ENCODE measurements at places on chromosomes 13 and 19.

DNA sequence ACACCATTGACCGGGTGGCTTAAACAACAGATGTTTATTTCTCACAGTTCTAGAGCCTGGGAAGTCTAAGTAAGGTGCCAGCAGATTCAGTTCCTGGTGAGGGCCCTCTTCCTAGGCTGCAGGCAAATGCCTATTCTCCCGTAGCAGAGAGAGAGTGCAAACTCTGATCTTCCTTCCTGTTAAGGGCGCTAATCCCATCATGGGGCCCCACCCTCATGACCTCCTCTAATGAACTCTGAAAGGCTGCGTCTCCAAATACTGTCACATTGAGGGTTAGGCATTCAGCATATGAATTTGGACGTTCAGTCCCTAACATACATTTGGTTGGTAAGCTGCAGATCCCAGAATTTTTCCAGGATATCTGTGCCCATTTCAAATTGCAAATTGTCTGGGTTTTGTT, 128.8 kb downstream of the GGACT start:
- DNase-seq: no peak

DNA sequence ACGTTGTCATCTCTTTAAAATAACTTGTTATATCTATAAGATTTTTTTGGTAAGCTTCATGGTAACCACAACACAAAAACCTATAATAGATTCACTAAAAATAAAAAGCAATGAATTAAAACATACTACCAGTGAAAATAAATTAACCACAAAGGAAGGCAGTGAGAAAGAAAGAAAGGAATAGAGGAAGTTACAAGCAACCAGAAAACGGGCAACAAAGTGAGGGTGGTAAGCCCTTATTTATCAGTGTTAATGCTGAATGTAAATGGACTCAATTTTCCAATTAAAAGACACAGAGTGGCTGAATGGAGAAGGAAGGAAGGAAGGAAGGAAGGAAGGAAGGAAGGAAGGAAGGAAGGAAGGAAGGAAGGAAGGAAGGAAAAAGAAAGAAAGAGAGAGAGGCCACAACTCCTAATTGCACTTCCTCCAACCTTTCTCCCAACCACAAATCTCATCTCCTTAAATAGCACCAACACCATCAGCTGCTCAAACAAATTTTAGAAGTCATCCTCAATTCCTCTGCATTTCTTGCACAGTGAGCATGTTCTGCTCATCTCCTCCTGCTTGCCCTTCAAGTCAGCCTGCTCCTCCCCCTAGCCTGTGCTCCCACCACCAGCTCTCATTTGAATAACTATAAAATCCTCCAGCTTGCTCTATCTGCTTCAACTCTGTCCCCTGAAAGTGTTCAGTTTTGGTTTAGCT, 48.6 kb downstream of the CCNA1 start:
- DNase-seq: no peak

GRCh38 chr19:10828981-10829821, 6.8 kb downstream of the TMED1 start:
- no peak for DNase-seq

DNA sequence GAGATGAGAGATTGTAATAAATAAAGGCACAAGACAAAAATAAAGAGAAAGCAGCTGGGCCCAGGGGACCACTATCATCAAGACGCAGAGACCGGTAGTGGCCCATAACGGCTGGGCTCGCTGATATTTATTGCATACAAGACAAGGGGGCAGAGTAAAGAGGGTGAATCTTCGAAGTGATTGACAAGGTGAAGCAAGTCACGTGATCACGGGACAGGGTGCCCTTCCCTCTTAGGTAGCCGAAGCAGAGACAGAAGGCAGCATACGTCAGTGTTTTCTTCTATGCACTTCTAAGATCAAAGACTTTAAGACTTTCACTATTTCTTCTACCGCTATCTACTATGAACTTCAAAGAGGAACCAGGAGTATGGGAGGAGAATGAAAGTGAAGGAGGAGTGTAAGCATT, 4.6 kb upstream of the PRKCG start:
- DNase-seq: no peak

DNA sequence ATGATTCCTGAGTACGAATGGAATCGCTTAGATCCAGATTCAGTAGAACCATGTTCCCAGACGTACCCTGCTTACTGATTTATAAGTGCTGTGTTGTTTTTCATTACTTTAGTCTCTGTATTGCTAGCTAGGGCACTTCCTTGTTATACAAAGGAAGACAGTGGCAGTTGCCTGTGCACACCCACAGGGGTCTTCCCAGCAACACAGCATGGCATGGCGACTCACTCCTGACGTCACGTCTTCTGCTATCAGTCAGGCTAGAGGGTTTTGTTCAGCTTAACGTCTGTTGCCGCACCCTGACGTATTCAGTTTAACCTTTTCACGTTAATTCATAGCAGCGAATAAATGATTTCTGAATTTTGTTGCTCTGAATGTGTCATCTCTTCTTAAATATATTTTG, 295.1 kb downstream of the MYO16 start:
- DNase-seq: no peak

- no peak for DNase-seq
Observed at GRCh38 chr19:53549340-53549739, 11.4 kb downstream of the ZNF331 start.

GRCh38 chr19:49997709-49998108, 27.5 kb downstream of the VRK3 start:
- peak; percentile 37 for DNase-seq

GRCh38 chr13:92365904-92366303, 860.7 kb upstream of the GPC6 start:
- DNase-seq: no peak

DNA sequence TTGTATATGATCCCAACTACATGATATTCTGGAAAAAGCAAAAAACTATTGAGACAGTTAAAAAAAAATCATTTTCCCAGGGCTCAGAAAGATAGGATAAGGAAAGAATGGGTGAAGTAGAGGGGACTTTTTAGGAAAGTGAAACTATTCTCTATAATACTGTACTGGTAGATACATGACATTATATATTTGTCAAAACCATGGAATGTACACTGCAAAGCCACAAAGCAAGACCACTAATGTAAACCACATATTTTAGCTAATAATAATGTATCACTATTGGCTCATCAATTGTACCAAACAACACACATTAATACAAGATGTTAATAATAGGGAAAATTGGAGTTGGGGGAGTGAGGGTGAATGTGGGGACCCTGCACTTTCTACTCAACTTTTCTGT, 182.6 kb downstream of the EFNB2 start:
- no peak for DNase-seq

DNA sequence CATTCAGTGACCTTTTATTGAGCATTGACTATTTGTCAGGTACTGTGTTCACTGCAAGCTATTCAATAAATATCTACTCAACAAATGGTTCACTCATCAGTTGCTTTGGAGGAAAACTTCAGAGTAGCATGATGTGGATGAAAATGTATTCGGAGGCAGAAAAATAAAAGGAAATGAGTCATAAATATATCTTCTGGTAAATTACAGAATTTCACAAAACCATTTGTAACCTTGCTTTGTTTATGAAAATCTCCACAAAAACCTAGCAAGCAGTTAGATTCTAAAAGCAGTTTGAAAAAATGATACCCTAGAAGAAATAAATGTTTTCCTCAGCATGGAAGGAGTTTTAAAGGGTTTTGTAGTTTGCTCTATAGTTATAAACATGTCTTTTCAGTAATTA, 399.6 kb downstream of the LMO7 start:
- no peak for DNase-seq

GRCh38 chr13:64884976-64885375, 2345.2 kb downstream of the PCDH9 start:
- DNase-seq: no peak

DNA sequence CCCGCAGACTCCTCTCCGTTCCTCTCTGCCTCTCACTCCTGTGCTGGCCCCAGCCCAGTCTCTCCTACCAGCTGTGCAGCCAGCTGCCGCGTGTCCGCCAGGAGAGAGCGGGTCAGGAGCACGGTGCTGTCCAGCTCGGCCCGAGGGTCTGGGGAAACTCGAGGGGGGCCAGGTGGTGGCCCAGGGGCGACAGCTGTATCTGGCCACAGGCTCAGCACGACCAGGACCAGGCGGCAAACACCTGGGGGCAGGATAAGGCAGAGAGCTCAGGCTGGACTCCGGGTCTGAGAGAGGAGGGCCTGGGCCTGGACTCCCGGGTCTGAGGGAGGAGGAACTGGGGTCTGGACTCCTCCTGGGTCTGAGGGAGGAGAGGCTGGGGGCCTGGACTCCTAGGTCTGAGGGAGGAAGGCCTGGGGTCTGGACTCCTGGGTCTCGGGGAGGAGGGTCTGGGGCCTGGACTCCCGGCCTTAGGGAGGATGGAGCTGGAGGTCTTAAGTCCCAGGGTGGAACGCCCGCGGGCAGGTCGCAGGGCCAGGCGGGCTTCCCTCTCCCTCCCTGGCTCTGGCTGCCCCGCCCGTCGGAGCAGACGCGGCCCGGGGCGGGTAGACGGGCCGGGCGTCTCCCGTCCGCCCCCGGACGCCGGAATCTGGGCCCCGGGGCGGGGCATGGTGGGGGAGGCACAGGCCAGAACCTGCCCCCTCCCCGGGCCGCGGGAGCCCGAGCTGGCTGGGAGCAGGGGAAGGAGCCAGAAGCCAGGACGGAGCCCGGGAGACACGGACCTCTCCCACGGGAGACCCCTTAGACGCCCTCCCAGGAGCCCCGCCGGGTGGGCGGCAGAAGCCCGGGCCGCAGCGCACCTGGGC, 1.3 kb downstream of the IL11 start:
- no peak for DNase-seq

All from SK-N-DZ (cell line).